ENCODE measurements at places on chromosomes 7 and 10.

DNA sequence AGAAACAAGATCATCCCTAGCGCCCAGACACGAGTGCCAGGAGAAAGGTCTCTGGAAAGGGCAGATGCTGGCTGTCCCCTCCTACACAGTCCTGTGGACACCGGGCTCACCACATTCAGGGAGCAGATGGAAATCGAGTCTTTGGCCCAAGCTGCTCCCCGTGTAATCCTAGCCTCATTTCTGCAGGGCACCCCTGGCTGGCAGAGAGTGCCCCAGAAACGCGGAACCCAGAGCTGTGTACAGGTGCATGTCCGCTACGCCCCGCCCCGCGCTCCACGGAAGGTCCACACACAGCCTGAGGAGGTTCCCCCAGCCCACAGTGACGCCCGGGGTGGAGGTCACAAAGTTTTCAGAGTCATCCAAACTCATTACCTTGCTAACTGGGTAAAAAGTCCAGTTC lies 202.8 kb downstream of the MAD1L1 start:
- no peak for DNase-seq

- DNase-seq, result peak; percentile 92
Observed at GRCh38 chr7:152313831-152314604, 121.8 kb downstream of the KMT2C start.

GRCh38 chr10:58179238-58179637 lies 88.5 kb downstream of the IPMK start:
- DNase-seq, result no peak

DNA sequence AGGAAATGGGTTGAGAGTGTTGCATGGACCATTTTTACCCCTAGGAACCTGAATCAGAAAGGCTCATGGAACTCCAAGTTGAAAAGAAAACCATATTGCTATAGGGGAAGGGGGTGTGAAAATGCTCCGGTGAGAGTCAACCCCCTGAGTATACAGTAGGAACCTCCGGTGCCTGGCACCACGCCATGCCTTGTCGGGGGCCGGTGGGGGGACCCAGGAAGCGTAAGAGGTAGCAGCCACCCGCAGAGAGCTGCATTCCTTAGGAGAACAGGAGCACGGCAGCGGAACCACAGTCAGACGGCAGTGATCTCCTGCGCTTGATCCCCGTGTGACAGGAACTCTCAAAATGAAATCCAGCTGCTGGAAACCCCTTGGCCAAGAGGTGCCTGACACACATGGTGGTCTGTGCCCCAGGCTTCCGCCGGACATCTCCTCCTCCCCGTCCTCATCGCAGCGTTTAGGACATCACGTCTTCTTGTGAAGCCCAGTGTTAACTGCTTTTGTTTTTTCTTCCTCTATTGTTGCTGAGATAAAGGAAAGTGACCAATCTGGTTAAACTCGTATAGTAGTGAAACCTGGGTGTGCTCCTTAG lies 186.8 kb downstream of the CELF2 start:
- no peak for DNase-seq

DNA sequence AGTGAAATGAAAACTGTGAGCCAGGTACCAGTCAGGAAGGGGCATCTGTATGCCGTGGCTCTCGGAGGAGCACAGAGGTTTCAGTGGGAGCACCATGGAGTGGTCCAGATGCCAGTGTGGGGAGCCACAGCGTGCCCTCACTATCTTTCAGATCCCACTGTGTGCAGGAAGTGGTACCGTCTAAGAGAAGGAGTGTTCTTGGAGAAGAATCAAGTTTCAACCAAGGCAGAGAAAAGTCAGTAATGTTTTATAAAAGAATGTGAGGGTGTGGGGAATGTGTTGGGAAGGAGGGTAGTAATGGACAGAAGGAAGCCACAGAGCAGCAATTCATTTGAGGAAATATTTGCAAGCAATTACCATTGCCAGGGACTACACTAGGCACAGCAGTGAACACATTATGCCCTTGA lies 35.6 kb downstream of the PRKAR2B start:
- no peak for DNase-seq

DNA sequence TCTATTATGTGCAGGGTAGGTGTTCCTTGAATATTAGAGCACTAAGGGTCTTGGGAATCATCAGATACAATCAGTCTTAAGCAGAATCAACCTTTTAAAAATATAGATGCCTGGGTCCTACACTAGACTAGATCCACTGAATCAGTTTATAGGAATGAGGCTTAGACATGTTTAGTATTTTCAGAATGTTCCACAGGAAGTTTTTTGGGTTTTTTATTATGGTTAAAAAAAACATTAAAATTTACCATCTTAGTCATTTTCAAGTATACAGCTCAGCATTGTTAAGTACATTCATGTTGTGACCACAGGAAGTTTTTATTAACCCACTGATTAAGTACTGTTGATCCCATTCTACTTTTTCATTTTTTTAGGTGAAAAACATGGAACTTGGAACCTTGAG lies 135.7 kb downstream of the LCOR start:
- DNase-seq, result no peak

- no peak for DNase-seq
Observed at GRCh38 chr10:29691564-29692072, 56.8 kb upstream of the SVIL start.

GRCh38 chr7:4210821-4211220 lies 471.3 kb upstream of the FOXK1 start:
- DNase-seq, result no peak

GRCh38 chr7:25985196-25985595 lies 166.8 kb upstream of the NFE2L3 start:
- DNase-seq, result no peak

DNA sequence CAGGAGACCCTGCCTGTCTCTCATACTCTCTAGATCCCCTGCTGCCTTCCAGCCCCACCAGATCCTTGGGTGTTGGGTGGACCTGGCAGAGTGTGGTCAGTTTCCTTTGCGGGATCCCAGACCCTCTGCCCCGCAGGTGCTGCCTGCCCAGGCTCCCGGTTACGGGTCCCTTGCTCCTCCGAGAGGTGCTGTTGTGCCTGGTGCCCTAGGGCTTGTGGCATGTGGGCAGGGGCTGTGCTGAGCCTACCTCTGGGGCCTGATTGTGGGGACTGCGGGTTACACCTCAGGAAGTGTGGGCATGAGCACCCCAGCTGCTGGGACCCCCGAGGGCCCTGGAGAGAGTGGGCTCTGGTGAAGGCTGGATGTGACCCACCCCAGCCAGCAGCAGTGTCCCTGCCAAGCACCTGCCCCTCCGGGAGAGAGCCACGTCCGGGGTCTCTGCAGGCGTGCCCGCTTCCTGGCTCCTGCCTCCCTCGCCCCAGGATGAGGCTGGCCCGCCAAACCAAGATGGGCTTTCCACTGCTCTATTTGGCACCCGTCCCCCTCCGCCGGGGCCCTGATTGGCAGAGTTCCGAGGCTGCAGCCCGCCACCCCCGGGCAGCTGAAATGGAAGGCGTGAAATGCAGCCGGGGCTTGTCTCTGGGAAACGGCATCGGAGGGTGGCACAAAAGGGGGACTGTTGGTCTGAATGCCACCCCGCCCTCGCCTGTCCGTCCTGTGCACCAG lies 17.0 kb downstream of the CLIP2 start:
- DNase-seq, result no peak

DNA sequence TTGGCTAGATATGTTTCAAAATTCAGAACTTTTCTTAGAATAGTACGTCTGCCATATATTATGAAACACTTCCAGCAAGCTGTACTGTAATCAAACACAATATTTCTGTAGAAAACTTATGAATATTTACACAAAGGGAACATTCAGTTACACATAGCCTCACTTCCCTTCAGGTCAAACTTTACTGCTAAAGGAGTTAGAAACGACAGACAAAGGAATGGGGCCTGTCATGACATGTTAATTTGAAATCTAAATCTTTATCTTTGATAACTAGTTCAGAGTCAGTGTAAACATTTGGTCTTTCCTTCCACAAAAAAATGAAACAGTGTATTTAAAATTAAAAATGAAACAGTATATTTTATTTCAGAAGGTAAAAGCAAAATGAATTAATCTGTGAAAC lies 1.0 kb upstream of the CROT start:
- DNase-seq, result no peak

GRCh38 chr10:83945982-83946718 lies 193.2 kb upstream of the GHITM start:
- peak; percentile 60 for DNase-seq

GRCh38 chr7:126570845-126571244 lies 681.9 kb downstream of the GRM8 start:
- DNase-seq, result no peak

DNA sequence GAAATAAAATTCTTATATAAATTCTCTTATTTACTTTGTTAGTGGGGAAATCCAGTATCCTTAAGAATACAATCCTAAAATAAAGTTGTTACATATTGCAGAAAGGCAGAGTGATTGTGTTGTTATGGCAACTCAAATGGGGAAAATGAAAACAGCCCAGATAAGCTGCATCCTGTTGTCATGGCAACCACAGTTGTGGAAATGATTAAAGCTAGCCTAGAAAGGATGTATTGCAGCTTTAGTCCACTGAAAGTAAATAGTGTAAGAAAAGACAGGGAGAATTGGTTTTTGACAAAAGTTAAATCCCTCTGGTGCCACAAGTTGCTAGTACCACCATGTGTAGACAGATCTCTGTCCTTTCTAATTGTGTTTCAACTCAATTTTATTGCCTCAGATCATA lies 43.2 kb downstream of the BTRC start:
- DNase-seq, result no peak

DNA sequence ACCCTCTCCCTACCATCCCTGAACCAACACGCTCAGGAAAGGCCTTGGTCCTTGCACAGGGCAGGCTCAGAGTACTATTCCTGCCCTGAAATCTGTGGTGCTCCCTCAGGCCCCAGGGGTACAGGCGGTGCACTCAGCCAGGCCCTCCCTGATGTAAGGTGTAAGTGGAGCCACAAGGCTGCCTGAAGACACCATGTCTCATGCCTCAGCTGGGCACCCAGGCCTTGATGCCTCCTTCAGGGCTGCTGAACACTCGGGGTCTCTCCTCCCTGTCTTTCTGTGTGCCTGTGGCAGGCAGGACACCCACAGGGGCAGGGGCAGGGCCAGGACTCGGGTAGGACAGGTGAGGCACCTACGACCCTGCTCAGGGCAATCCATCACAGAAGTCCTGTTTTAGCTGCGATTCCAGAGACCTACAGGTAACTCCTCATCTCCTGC lies 22.9 kb upstream of the ANTXRL start:
- no peak for DNase-seq

GRCh38 chr7:22630069-22630468 lies 96.9 kb upstream of the IL6 start:
- DNase-seq, result no peak

GRCh38 chr10:72812415-72812752 lies 81.2 kb upstream of the OIT3 start:
- DNase-seq, result no peak

DNA sequence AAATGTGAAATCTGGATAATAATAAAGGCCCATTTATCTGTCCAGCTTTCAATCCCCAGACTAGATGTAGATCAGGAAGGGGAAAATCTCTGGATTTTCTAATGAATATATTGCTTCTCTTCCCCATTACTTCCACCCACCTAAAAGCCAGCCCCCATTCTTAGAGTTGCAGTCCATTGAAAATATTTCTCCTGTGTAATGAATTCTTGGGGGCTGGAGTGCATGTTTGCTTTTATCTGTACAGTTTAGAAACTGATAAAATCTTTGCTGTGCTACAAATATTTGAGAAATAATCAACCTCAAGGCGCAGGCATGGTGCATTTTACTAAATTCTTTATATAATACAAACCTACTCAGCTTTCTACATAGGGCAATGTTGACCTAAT lies 180.8 kb downstream of the ARID5B start:
- DNase-seq, result no peak

- DNase-seq, result no peak
Observed at GRCh38 chr10:74912682-74913081, 86.3 kb downstream of the KAT6B start.

DNA sequence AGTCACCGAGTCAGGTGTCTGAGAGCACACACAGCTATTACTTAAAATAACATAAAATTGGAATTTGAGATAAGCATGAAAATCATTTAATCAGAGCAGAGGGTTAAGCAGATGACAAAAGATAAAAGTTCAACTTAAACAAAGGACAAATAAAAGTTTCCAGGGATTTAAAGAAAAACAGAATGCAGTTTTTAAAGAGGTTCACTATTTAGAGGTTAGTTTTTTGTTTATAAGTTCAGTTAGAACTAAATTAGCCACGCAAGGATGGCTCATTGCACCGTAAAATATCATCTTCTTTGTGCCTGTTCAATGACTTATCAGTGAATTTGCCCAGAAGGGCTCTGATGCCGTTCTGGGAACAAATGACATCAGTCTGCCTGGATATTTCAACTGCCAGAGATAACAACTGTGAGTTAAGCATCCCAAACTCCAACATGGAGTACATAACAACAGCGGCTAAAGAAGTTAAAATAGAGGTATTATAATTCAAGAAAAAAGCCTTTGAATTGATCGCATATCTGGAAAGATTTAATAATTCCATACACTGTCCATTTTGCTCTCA lies 107.8 kb downstream of the ANK3 start:
- no peak for DNase-seq

GRCh38 chr7:42389697-42390096 lies 152.7 kb upstream of the GLI3 start:
- no peak for DNase-seq

DNA sequence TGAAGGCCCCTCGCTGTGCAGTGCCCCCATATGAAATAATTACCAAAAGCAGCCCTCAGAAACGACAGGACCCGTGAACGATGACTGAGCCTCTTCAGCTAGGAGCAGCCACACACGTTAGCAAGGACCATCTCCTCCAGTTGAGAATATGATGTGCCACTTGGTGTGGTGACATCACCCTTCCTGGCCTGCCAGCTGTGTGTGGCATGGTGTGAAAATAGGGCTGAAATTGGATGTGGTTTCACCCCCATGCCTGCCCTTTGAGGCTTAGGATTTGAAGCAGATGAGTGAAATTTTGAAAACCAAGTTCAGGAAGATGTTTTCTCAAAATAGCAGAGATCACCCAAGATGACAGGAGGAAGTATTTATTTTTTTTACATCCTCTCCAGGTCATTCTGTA lies 49.1 kb upstream of the BTBD16 start:
- DNase-seq, result no peak

DNA sequence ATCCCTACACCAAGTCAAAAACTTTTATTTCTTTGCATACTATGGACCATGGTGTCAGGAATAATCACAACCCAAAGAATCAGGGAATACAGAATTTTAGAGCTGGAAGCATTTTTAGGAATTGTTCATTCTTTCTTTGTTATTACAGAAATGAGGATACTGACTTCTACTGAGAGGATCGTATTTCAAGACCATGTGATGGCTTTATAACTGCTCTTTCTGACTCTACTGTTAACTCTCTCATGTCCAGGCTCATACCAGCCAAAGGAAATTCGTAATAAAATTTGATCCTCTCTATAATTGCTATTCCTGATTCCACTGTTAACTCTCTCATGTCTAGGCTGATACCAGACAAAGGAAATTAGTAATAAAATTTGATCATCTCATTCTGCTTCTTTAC lies 1050.9 kb upstream of the C7orf33 start:
- DNase-seq, result no peak

DNA sequence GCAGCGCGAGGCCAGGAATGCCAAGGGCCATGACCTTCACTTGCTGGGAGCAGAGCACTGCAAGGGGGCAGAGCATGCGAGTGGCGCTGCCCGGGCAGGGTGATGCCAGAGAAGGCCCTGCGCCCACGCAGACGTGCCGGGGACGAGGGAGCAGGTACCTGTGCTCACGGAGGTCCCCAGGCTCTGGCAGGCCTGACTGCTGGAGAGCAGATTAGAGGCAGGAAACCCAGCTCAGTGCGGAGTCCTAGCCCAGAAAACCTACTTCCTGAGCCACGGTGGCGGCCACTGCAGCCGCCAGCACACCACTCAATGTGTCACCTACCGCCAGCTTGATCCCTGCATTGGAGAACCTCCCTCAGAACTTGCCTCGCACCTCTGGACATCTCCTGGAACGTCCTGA lies 148.4 kb downstream of the MAD1L1 start:
- DNase-seq, result no peak
